ENCODE measurements at places on chromosomes 2 and 18.

DNA sequence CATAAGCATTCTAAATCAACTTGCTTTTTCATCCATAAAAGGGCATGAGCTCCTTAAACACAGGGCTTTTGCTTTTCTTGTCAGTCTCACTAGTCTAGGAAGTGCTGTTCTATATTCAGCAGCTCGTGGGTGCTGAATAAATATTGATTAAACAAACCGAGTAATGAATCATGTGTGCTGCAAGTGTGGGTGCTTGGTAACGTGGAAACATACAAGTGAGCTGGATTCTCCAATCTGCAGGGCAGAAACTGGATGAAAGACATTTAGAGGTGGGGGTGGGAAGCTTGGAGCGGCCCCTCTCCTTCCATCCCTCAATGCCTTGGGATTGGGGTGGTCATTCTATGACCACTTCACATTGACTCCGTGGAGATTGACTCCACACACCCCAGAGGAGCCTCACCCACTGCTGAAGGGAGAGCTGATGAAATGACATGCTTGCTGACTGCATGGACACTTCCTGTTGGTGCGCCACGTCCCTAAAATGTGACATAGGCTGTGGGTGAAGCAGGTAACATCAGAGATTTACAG, 114.6 kb downstream of the DOCK10 start:
- DNase-seq = no peak

- no peak for DNase-seq
Observed at GRCh38 chr2:181574321-181574720, 82.6 kb downstream of the CERKL start.

- no peak for DNase-seq
Observed at GRCh38 chr2:204228169-204228886, 291.8 kb downstream of the ICOS start.

- DNase-seq = no peak
Observed at GRCh38 chr2:205232086-205232485, 450.2 kb upstream of the NRP2 start.

- no peak for DNase-seq
Observed at GRCh38 chr2:38601463-38602135, 1.1 kb downstream of the HNRNPLL start.

DNA sequence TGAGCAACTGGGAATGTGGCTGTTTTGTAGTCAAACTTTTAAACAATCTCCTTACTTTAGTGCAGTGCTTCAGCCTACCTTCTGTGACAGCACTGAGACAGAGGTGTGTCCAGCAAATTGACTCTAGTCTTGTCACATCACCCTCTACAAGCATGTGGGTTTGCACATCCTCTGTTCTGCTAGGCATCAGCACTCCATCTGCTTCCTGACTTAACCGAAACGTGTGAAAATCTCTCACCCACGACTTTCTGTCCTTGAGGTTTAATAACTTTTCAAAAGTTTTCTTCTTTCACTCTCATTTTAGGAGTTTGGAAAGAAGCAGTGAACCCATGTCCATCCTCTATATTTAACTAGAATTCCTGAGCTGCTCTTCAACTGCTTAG, 42.6 kb downstream of the TTR start:
- no peak for DNase-seq

GRCh38 chr2:45796500-45796899, 145.0 kb downstream of the PRKCE start:
- DNase-seq = no peak

GRCh38 chr2:36027616-36028015, 328.0 kb upstream of the CRIM1 start:
- no peak for DNase-seq

DNA sequence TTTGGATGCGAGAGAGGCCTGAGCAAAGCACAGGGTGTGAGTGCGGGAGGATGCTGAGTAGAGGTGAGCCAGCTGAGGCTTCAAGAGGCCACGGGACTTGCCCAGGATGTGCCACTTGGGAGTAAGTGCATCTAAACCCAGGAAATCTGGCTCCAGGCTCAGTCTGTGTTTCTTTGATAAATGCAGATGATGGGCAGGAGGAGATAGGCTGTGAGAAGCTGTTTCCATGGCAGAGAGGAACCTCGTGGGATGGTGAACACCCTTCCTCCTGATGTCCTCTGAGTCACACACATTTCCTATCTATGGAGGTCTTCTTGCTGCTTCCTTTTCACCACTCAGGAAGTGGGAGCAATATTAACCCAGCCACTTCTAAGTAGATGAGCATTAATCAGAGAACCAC, 38.4 kb upstream of the CELF4 start:
- no peak for DNase-seq

DNA sequence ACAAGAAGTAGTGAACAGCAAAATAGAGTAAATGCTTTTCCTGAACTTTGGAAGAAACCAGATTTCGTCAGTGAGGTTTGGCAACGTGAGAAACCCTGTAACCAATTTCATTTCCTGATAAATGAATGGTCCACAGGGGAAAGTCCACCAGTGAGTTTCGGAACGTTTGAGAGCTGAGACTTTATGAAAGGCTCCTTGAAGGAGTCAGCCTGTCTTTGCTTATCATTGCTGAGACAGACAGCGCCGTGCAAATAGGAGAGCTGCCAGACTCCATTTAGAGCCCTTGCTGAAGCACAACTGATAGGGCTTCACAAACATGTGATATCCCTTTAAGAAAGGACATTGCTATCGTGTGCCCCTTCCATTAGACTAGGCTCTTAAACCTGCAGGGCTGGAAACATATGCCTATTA, 121.8 kb upstream of the SMAD7 start:
- DNase-seq = no peak

GRCh38 chr18:38077229-38077628, 511.6 kb upstream of the CELF4 start:
- no peak for DNase-seq

DNA sequence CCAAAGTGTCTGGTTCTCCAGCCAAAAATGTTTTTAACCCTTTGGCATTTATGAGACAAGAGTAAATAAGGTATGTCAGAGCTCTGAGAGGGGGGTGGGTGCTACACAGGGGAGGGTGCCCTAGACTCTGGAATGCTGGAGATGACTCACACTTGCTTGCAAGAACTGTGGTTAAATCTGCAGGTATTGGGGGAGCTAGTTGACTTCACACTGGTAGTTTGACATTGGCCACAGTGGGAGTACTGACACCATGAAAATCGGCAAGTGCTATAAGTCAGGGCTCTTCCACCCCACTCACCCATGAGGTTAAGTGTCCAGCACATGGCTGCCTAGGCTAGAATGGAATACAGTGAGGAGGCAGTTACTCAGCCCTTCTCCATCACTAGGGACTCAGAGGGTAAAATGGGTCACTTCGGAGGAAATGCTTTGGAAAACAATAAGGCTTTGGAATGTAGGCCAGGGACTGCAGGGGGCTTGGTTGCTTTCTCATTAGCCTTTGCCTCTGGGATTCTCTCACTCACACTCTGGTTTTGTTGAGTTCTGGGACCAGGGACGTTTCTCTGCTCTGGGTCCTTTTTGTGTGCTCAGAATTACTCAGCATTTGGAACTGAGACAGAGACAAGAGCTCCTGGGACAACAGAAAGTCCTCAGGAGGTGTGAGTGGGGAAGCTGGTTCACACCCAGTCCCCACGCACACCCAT, 91.6 kb downstream of the ACKR3 start:
- no peak for DNase-seq

DNA sequence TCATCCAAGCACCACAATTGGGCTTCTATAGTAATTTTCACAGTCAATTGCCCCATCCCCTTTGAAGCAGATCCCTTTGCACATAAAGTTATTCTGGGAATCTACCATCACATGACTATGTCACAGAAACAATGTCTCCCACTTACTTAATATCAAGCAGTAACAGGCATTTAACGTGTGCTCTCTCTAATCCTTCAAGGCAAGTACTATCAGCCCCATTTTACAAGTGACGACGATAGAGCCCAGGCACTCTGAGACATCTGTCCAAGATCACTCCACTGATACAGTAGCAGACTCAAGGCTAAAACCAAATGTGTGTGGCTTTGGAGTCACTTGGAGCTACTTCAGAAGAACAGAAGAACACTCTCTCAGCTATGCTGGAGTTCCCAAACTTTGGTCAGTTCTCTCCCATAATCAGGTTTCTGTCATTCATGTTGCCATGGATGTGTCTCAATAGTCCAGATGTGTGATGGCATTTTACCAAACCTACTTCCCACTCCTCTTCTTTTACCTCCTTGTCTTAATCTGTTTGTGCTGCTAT, 39.7 kb downstream of the PID1 start:
- DNase-seq = no peak

- DNase-seq = no peak
Observed at GRCh38 chr2:160613466-160614153, 120.0 kb upstream of the RBMS1 start.

DNA sequence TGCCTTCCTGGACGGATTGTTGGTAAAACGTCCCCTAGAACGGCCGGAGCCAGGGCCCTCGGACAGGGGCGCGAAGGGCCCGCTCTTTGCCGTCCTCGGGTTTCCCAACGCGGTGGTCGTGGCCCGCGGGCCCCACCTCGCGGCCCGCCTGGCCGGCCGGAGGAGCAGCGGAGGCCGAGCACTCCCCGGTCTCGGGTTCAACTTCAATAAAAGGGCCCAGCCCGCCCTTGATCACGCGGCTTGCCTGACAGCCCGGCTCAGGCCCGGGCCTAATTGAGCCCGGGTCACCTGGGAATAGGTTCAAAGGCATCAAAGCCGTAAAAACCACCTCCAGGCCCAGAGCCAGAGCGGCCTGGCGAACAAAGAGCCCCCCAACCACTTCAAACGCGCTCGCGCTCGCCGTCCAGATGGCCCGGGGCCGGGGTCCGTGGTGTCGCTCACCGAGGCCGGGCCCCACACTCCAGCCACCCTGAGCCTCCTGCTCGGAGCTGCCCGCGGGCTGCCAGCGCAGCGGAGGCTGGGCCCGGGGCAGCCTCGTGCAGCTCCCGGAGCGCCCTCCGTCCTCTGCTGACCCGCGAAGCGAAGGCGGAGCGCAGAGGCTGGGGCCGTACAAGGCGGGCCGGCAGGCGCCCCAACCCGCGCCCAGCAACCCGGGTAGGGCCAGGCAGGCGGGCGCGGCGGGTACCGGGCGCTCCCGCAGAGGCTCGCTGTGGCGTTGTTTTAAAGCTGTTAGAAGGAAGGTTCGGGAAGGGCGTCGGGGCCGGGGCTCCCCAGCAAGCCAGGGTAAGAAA, 1.1 kb upstream of the TWIST2 start:
- DNase-seq = no peak

- peak; percentile 25 for DNase-seq
Observed at GRCh38 chr2:134411828-134412638, 158.2 kb downstream of the MGAT5 start.

GRCh38 chr2:121303531-121304263, 18.7 kb upstream of the TFCP2L1 start:
- no peak for DNase-seq

DNA sequence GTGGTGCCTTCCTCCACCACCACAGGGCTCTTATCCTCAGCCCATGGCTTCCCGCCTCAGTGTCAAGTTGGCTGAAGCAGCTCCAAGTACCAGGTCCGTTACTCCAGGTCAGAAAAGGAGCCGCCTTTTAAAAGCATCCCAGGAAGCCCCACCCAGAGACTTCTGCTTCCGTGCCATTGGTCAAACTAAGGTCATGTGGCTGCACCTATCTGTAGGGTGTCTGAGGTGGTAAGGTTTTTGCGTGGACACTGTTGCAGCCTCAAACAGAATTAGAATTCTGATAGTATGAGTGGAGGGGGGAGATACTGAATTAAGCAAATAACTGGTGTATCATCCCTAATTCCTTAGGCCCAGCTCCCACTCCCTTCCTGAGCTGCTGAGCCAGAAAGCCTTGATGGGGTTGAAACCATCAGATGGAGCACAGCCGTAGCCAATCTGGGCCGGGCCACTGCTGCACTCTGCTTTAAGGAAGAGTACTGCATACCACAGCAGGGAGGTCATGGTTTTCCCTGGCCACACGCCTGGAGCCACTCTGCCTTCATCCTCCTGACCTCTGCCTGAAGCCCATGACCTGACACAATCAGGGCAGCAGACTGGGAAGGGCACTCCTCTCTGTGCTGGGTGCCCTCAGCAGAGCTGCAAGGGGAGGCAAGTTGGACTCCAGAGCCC, 8.4 kb downstream of the TMEM247 start:
- DNase-seq = no peak

DNA sequence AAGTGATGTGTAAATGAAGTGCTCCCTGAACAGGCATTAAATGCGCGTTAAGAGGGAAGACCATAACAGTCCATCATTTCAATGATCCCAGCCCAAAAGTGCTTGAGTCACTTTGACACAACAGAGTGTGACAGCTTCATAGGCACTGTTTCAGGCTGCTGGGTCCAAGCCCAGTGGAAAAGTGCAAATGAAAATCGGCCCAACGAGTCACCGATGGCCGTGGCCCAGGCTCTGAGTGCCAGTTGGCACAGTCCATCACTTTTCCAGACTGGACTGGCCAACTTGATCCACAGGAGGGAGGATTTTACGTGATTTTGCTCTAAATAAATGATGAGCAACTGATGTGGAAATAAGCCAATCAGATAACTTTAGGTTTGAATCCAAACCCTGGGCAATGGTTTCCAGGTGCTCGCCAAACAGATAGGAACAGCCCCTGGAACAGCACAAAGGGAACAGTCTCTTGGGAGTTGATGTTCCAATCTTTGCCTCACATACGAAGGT, 114.0 kb downstream of the SP3 start:
- no peak for DNase-seq
